ENCODE measurements at places on chromosomes 2 and 18.

GRCh38 chr2:209525331-209525730 lies 101.5 kb downstream of the MAP2 start:
- peak; percentile 15 for DNase-seq

GRCh38 chr2:240643093-240643810 lies 18.0 kb downstream of the GPR35 start:
- DNase-seq, result no peak

DNA sequence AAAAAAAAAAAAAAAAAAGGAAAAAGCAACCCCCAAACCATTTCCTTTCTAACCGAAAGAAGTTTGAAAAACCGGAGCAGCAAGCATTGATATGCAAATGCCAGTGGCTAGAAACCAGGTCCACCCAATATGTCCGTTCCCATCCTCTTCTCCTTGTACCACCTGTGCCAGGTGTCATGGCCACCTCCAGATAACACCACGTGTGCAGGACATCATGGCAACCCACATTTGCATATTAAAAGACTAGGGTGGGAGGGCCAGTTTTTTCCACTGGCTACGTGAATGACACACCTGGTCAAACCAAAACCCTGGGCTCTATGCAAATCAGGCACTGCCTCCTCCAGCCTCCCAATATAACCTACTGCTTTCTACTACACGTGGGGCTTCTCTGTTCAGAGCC lies 303.3 kb upstream of the GULP1 start:
- DNase-seq, result no peak

- no peak for DNase-seq
Observed at GRCh38 chr2:146461068-146461467, 1383.8 kb upstream of the ACVR2A start.

GRCh38 chr2:18899725-18900124 lies 310.4 kb upstream of the NT5C1B start:
- DNase-seq, result no peak

DNA sequence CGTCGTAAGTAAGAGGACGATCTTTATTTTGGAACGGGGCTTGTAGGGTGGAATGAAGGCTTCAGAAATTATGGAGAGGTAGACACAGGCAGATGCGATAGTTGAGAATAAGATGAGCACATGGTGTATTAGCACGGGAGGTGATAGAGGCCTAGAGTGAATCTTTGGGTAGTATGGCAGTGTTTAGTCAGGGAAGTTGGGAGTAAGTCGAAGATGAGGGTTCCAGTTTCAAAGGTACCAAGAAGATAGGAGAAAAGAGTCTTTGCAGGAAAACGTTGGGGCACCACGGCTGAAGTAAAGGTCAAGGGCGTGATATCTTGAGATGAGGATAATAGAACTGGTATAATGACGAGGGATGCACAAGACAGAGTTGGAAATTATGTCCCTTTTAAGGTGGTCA lies 654 bp downstream of the PIK3C3 start:
- no peak for DNase-seq

DNA sequence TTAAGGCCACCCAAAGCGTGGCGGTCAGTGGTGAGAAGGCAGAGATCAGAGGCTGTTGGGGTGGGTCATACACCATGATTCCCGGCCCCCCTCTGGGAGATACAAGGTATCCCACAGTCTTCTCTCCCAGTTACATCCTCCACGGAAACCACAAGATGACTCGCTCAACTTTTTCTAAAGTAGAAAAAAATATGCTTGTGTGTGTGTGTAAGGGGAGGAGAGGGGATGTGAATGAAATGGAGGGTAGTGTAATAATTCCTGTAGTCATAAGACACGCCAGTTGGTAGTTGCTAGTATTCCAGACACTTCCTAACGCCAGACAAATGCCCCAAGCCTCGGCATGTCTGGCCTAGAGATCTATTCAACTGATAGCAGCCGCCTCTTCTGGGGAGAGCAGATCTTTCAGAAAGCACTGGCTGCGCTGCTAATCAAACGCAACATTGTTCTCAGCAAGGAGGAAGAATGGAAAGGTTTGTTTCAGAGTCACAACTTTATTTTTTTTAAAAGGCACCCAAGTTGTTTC lies 143.5 kb downstream of the TGIF1 start:
- DNase-seq, result no peak

DNA sequence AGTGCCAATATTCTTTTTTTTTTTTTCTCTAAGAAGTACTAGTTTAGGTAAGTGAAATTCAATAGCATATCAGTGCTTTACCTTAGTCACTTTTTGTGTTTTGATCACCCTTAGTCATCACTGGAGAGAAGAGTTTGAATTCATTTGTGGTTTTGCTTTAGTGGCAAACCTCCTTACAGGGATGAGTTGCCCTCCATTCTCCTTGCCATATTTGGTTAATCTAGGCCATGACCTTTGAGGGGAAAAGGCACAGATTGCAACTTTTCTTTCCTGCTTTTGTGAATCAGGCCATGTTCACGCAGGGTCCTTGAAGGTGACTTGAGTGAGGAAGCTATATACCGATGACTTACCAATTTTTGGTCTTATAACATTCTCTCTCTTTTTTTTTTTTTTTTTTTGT lies 34.4 kb downstream of the PLEKHA3 start:
- DNase-seq, result no peak

DNA sequence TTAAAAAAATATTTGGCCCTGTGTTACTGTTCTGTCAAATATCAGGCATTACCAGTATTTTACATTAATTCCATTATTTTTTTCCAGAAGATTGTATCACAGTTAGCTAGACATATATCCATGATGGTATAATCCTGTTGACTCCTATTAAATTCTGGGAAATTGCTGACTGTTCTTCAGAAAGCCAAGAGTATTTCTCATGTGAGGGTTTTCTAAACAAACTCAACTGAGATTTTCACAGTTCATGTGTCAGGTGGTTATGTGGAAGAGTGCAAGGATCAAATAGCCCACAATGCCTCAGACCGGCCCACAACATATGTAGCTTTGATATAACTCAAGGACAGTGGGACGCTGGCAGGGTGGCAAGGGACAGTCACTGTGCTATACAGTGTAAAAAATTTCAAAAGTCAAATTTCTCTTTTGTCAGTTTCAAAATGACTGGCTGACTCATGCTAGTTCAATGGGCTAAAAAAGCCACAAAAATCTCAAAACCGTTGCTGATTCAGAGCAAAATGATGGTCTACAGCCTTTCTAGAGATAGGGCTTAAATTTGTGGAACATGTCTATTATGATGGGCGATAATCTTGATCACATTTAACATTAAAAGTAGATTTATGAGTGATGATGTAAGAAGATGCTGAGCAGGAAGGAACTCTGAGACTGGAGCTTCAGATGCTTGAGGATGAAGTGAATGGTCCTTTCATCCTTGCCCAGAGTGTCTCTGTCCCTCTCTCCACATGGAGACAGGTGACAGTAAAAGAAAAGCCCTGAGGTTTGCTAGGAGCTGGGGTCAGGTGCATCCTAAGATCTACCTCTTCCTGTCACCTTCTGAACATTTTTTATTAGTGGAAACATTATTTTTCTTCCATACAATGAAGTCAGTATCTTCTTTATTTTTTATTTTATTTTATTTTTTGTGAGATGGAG lies 175.8 kb upstream of the PIEZO2 start:
- DNase-seq, result no peak

DNA sequence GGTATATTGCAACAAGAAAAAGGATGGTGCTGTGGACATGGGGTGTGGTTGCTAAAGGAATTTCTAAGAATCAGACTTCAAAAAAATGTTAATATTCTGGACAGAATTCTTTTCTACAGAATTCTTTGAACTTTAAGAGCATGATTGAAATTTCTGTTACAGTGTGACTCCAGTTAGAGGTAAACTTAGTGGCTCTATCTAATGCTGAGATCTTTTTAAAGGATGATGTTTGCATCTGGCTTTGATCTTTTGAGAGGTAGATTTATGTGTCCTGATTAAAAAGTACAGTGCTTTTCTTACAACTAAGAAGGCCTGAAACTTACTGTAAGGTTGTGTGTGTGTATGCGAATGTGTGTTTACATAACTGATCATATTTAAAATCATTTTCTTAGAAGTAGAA lies 25.4 kb downstream of the NCK2 start:
- no peak for DNase-seq

- DNase-seq, result no peak
Observed at GRCh38 chr2:1787755-1788477, 43.6 kb upstream of the PXDN start.

- DNase-seq, result no peak
Observed at GRCh38 chr2:41087946-41088345, 636.1 kb upstream of the SLC8A1 start.

GRCh38 chr2:99489063-99489760 lies 605 bp downstream of the REV1 start:
- DNase-seq, result peak; percentile 39

- DNase-seq, result no peak
Observed at GRCh38 chr2:211367711-211368110, 811.3 kb downstream of the CPS1 start.

- DNase-seq, result no peak
Observed at GRCh38 chr2:200590090-200590489, 4.3 kb downstream of the AOX1 start.

GRCh38 chr2:10019174-10019573 lies 24.2 kb upstream of the KLF11 start:
- DNase-seq, result no peak

- no peak for DNase-seq
Observed at GRCh38 chr18:75029481-75029880, 179.5 kb downstream of the PTGR3 start.

- no peak for DNase-seq
Observed at GRCh38 chr2:217972490-217972889, 30.3 kb downstream of the TNS1 start.

GRCh38 chr2:141703501-141703900 lies 427.3 kb downstream of the LRP1B start:
- no peak for DNase-seq

- DNase-seq, result no peak
Observed at GRCh38 chr2:240993446-240994170, 4.8 kb upstream of the SNED1 start.

DNA sequence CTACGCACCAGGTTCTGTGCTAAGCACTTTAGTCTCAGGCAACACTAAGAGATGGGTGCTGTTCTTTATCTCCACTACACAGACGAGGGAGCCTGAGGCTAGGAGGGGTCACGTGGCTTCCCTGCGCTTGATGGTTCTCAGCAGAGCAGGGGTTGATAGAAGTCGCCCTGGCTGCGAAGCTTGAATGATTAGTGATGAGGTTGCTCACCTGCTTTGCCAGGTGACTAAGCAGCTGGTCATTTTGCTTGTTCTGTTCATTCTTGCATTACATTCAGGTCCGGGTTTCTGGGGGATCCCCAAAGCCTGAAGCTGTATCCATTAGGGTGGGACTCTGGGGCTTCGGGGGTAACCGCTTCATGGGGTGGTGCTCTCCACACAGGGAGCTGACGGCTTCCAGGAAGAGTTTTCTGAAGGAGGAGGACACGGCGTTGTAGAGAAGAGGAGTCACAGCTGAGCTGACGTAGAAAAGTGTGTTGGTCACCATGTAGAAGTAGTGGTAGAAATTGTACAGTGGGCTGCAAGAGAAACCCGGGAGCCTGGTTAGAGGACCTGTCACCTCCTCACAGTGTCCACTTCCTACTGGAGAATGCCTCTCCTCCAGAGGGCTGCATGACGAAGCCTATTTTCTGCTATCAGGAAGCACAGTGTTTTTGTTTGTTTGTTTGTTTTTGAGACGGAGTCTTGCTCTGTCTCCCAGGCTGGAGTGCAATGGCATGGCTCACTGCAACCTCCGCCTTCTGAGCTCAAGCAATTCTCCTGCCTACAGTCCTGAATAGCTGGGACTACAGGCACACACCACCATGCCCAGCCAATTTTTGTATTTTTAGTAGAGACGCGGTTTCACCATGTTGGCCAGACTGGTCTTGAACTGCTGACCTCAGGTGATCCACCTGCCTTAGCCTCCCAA lies 11.5 kb downstream of the NTSR2 start:
- no peak for DNase-seq

DNA sequence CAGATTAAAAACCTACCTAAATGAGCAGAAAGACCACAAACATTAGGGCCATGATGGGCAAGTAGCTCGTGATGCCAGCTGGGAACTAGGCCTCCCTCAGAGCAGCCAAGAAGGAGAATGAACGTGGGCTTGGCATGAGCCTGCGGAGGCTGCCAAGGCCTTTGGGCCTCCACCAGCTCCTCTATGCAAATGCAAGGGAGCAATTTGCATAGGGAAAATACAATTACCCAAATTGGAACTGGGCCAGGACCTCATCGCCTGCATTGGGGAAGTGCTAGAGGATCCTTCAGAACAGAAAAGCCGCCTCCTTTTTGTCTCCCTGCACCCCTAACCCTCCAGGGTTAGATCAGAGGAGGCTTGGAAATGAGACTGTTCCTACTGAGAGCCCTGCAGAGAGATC lies 326.4 kb downstream of the SMAD2 start:
- DNase-seq, result no peak

DNA sequence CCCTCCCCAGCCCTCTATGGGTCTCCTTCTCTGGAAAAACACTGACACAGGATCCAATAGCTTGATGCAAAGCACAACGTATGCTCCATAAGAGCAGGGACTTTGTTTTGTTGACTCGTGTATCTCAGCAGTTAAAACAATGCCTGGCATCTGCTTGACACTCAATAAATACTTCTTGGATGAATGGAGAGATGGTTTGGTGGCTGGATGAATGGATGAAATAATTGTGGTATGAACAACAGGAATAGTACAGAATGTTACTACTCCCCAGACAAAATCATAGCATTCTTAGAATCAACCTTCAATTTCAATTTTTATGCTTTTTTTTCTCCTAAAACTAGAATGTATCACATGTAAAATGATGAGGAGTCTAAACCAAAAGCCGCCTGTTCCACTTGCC lies 57.4 kb downstream of the KCNE4 start:
- DNase-seq, result no peak

DNA sequence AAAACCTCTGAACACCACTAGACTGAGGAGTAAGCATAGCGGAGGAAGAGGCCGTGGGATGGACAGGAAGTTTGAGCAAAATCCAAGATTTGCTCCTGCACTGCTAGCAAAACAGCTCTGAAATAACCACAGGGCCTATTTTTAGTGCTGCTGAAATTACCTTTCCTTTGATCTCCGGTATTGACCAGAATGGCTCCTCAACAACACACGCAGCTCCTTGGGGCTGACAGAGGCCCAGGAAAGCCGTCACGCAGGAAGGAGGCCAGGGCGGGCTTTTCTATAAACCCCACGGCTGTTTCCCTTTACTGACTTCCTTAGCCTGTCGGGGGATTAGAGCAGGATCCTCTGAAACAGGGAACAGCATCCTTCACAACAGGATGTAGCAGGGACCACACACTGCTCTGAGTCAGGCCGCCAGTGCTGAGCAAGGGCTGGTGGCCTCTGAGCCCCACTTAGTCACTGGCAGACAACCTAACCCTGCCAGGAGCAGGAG lies 80.8 kb upstream of the LCLAT1 start:
- DNase-seq, result no peak

GRCh38 chr2:67384123-67384822 lies 12.9 kb upstream of the ETAA1 start:
- DNase-seq, result no peak

DNA sequence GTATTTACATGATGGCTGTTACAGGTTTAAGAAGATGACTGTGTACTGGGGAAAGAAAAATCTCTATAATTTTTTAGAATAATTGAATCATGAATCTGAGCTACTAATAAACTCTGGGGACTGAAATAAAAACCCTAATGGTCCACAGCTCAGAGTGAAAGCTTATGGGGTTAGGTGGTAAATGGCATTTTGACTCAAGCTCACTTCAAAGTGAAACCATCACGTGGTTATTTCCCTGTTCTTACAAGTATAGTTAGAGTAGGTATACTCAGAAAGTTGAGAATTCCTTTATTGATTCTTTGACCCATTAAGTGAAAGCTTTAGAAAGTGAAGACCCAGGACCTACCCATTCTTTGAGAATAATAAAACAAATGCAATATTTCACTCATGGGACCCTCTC lies 626.2 kb upstream of the SETBP1 start:
- no peak for DNase-seq

- DNase-seq, result no peak
Observed at GRCh38 chr2:71852141-71852711, 295.4 kb downstream of the CYP26B1 start.
